ENCODE measurements at places on chromosomes 2 and 18. TPM values are rescaled to one million over a fixed set of nuclear protein-coding genes. Genes with fewer than 3 reads are reported as not detected.

The IL1RL2 gene
- total RNA-seq: 0.34 TPM

The WDSUB1 gene
- total RNA-seq: 12.2 TPM

The IL37 gene
- not detected for total RNA-seq

The CPLX4 gene
- total RNA-seq: not detected

The DBI gene
- total RNA-seq: 127 TPM

The DLX1 gene
- total RNA-seq: 1.4 TPM

The RGPD4 gene
- not detected for total RNA-seq

The RIT2 gene
- total RNA-seq: not detected
